Epithelial cell of proximal tubule (primary cell): ENCODE measurements at places on chromosomes 7 and 10. TPM values are rescaled to one million over a fixed set of nuclear protein-coding genes. Genes with fewer than 3 reads are reported as not detected.

ZNF853 gene
- 5.6 and 9.9 TPM in 2 replicates for total RNA-seq

NKX1-2 gene
- not detected in 2 replicates for total RNA-seq

GRCh38 chr10:89469517-89469916 lies 55.1 kb downstream of the IFIT5 start:
- no peak for DNase-seq

H2BK1 gene
- not detected in 2 replicates for total RNA-seq

SDHAF3 gene
- 17.8 and 26.5 TPM in 2 replicates for total RNA-seq

FBXO24 gene
- 0.80 and 1.0 TPM in 2 replicates for total RNA-seq

DHTKD1 gene
- total RNA-seq, result 25.4 TPM in 2 replicates

- DNase-seq, result no peak
Measured at GRCh38 chr10:132387764-132388210, 9.2 kb upstream of the PWWP2B start.

BEND7 gene
- total RNA-seq, result 25.9 and 41.4 TPM in 2 replicates

DNA sequence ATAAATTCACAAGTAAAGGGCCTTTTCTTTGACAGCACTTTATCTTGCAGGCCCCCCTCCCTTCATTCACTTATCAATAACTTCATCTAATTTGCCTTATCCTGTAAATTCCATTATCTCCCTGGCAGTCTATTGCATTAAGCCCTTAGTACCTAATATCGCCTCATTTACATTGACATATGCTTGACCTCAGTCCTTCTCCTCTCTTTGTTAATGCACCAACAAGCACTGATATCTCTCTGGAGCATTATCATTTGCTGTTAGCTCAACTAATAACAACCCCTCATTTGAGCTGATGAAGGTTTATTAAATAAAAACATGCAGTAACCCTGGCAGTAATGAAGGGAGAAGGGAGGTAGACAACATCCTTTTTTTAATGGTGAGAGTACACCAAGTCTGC lies 46.8 kb downstream of the EXOC4 start:
- DNase-seq, result no peak

TAS2R39 gene
- not detected in 2 replicates for total RNA-seq

DNA sequence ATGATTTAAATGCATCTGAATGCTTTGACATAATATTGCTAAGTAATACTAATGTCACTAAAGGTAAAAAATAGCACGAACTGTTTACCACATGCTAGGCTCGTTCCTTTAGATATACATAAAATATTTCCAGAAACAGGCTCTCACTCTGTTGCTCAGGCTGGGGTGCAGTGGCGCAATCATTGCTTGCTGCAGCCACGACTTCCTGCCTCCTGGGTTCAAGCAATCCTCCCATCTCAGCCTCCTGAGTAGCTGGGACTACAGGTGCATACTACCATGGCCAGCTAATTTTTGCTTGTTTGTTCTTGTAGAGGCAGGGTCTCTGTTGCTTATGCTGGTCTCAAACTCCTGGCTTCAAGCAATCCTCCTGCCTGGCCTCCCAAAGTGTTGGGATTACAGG lies 183.3 kb downstream of the SGMS1 start:
- no peak for DNase-seq

DNA sequence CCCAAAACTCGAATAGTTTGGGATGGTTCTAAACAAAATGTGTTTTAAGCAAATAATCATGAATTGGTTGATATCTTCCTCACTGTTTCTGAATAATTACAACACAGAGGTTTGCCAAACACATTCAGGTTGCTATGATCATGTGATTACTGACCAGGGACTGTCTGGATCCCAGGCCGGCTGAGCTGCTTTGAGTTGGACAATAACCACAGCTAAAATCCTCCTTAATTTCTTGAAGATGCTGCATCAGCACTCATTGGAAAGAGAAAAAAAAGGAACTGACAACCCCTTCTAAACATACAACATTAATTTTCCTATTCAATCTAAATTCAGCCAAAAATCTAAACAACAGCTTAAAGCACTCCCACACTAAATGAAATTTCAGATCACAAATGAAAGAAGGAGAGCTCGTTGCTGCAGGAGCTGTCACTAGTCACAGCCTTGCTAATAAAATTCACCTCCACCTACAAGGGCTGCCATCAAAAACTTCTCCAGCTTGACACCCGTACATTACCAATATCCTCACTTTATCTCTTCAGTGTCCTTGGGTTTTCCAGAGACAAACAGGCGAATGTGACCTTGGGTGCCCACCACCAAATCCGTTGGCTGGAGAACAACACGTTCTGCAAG lies 560.2 kb downstream of the KCNMA1 start:
- no peak for DNase-seq

GRCh38 chr10:35011771-35012191 lies 78.4 kb downstream of the CUL2 start:
- DNase-seq, result no peak

GRCh38 chr7:39534599-39534998 lies 31.6 kb upstream of the YAE1 start:
- DNase-seq, result no peak

ZNF365 gene
- 2.0 and 2.9 TPM in 2 replicates for total RNA-seq
